ENCODE measurements at places on chromosomes 13 and 19.

- no peak for DNase-seq
Measured at GRCh38 chr13:99344610-99345208, 37.5 kb upstream of the GPR183 start.

DNA sequence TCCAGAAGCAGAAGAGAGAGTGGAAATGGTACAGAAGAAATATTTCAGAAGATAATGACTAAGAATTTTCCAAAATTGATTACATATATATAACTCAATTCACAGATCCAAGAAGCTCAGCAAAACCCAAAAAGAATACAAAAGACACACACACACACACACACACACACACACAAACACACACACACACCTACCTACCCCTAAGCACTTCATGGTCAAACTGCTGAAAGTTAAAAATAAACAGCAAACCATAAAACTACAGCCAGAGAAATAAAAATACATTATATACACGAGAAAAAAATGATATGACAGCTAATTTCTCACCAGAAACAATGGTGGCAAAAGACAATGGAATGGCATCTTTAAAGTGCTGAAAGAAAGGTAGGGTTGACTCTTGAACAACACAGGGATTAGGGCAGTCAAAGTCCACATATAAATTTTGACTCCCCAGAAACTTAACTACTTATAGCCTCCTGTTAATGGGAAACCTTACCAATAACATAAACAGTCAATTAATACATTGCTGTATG is 49.2 kb downstream of the DIAPH3 start:
- DNase-seq: no peak

DNA sequence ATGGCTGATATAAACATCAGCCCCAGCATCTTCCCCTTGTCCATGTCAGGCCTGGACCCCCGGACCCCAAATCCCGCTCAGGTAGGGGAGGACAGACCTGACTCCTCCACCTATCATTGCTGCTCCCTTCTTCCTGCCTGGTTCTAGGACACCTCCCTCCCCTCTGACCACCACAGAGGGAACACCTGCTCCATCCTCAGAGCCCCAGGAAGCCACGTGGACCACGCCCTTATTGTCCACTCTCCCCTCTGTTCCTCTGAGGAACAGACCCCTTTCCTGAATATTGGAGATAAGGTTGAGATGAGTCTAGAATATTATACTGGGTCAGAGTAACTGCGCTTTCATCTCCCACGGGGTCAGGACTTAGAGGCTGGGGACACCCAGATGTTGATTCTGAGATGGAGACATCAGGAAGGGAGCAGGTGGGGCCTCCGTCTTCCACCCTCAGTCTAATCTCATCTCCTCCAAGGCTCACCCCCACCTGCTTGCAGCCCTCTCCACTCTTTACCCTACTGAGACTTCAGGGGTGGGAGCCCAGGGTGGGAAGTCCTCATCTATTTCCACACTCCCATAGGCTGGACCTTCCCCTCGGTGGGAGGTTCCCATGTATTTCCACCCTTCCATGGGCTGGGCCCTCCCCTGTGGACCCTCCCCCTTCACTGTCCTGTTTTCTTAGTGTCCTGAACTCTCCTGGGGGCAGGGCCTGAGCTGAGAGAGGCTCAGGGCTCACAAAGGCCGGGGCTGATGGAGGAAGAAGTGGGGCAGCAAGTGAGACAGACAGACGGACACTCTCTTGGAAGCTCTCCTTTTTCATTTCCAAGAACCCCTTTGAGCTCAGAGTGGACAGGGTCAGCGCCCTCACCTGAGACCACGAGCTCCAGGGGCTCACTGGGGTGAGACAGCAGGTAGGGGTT is 2.7 kb downstream of the LILRA4 start:
- no peak for DNase-seq

GRCh38 chr19:54189145-54189734 is at the start of gene MBOAT7:
Gene MBOAT7, minus strand, starts transcription at chr19:54189580. Its CDS starts 1,072 bp downstream, at chr19:54188508.
- no peak for DNase-seq

DNA sequence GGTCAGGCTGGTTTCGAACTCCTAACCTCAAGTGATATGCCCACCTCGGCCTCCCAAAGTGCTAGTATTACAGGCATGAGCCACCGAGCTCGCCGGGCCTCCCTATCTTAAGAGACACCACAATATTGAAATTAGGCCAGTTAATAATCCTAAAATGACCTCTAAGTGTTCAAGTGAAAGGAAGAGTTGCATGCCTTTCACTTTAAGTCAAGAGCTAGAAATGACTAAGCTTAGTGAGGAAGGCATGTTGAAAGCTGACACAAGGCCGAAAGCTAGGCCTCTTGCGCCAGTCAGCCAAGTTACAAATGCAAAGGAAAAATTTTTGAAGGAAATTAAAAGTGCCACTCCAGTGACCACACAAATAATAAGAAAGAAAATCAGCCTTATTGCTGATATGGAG is 144.5 kb upstream of the FNDC3A start:
- DNase-seq: no peak

- DNase-seq: peak; percentile 26
Measured at GRCh38 chr13:67416047-67416925, 186.2 kb upstream of the PCDH9 start.

DNA sequence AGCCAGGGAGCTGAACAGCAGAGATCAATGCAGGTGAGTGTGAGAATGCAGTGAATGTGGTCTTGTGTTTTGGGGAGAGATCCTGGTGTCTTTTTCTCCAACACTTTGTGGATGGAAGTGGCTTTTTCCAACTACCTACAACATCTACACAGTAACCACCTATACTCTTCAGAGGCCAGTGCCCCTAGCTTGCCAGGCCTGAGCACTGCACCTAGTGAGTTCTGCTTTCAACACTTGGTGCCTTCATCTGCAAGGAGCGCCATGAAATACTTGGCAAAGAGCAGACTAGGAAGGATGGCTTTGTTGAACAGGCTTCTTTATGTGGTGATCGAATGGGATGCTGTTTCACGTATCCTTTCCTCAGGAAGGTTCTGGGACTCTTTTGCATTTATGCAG is 21.3 kb upstream of the HMGB1 start:
- no peak for DNase-seq

- peak; percentile 95 for DNase-seq
Measured at GRCh38 chr19:12782424-12783290, 7.3 kb upstream of the HOOK2 start.

- DNase-seq: no peak
Measured at GRCh38 chr13:43119206-43119605, 95.8 kb downstream of the DNAJC15 start.

GRCh38 chr13:98004107-98004506 is 50.6 kb downstream of the IPO5 start:
- DNase-seq: no peak

- no peak for DNase-seq
Measured at GRCh38 chr13:40550130-40550529, 116.3 kb downstream of the FOXO1 start.

DNA sequence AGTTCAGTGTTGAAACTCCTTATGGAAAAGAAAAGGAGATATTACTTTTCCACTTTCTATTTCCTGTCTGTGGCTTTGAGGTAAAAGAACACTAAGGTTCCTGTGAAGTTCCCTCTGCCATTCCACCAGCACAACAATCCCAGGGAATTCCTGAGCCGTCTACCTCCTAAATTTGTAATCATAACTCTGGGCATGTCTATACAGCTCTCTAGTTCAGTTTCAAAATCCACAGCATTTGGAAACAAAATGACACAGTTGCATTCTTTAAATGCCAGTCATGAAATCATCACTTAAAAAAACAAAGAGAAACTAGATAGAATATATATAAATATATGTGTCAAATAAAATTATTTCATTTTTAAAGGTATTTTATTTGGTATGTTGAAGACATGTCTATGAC is 9.0 kb upstream of the THSD1 start:
- no peak for DNase-seq

- peak; percentile 68 for DNase-seq
Measured at GRCh38 chr19:15463861-15464371, 428 bp downstream of the RASAL3 start.

DNA sequence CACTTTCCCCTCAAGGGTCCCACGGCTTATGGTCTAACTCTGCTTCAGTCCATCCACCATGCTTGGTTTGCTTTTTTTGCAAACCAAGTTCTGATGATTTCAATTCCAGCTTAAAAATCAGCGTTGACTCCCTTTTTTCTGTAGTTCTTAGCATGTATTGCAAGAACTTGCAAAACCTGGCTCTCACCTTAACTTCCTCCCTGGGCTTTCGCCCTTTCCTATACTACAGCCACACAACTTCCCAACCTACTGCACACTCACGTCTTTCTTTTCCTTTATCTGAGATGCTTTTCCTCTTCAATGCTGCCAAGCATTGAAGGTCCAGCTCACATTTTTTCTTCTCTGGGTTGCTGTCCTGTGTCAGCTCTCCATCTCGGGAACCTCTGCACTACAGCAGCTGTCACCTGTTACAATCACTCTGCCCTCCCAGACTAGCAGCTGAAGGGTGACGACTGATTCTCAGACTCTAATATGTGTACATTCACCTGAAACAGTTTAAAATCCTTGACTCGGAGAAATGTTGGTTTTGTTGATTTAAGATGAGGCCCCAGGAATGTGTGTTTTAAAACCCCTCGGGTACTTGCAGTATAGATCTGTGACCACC is 143.7 kb downstream of the FREM2 start:
- DNase-seq: no peak

DNA sequence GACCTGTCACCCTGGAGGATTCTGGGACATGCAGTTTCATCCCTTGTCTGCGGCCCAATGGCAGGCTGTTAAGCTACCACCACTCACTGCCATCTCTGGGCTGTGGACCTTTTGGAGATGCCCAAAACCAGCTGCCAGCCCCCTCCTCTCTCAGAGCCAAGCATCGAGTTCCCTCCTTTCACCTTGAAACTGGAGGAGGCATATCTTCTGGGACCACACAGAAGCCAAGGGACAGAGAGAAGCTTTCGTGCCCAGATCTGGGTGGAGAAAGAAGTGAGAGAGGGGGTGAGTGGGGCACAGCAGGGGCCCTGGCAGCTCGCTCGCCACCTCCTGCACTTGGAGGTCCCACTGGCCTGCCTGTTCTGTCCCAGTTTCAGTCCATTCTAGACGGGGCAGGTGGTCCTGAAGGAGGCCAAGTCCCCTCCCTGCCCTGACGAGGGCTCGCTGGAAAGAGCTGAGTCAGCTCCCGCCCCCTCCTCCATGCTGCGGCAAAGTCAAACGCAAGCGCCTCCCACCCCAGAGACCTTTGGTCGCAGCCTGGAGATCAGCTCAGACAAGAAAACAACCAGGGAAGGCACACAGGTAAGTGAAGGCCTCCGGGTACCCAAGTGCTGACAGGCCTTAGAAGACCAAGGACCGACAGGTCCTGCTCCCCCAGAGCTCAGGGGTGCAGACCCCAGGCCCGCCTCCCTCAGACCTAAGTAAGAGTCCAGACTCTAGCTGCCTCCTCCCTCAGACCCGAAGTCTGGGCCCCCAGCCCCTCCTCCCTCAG is 3.8 kb downstream of the BCAT2 start:
- no peak for DNase-seq

DNA sequence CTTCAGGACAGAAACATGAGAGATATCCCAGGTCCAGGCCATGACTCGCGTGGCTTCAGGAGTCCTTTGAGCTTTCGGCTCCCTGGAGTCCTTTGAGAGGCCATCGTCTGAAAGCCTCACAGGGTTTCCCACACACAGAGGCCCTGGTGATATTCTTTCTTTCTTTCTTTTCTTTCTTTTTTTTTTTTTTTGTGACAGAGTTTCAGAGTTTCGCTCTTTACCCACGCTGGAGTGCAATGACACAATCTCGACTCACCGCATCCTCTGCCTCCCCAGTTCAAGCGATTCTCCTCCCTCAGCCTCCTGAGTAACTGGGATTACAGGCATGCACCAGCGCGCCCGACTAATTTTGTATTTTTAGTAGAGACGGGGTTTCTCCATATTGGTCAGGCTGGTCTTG is 5.5 kb downstream of the SIN3B start:
- no peak for DNase-seq

- DNase-seq: no peak
Measured at GRCh38 chr13:30744056-30744680, 8.8 kb downstream of the ALOX5AP start.

DNA sequence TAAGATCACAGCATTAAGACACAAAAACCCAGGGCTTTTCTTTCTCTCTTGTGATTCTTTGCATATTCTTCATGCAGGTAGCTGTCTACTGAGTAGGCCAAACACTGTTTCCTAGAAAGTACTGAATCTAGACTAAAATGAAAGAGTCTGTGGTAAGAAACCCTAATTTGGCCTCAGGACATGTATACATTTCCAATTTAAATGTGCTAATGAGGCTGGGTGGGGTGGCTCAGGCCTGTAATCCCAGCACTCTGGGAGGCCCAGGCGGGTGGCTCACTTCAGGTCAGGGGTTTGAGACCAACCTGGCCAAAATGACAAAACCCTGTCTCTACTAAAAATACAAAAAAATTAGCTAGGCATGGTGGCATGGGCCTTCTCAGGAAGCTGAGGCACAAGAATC is 57.8 kb downstream of the MYCBP2 start:
- no peak for DNase-seq

DNA sequence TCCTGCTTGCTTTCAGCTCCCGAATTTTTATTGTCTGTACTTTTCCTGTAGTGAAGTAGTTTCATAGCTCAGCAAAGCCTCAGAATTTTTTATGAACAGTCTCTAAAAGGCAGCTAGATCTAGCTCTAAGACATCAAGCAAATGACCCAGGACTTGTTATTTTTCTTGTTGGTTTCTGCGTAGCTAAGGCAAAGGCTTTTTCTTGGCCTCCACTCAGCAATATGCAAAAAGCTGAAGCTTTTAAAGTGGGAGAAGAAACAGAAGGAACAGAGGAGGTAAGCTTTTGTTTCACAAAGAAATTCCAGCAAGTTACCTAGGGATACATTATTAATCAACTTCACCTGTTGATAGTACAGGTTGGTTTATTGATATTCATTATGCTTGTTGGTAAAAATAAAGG is 235.9 kb downstream of the PCDH20 start:
- DNase-seq: no peak

DNA sequence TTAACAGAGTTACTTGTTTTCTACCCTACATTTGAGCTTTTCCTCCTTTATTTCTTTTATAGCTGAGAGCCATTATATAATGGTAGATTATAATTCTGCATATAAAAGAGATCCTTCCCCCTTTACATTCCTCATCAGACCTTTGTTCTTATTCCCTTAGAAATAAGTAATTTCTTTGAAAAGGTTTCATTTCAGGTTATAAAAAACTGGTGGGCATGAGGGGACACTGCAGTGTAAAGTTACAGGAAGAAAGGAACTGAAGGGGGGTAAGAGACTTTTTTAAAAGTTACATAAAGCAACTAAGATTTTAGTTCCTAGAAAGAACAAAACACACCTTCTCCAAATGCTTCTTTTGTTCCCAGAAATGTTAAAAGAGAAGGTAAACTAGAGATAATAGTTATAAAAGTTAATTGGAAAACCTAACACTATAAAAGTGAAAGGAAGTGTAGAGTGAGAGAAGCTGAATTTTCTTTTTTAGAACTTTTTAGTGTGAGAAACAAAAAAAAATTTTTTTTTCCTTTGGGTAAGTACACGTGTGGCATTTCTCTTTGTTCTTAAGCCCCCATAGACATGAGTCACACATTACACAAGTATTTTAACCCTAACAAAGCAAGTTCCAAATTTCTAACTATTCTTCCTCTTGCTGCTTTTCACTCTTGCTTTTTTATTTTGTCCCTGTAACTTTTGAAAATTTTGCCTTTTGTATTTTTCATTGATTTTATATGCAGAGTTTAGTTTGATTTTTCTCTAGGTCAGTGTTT is 106.4 kb upstream of the MLNR start:
- DNase-seq: no peak
